Glomerular endothelial cell (primary cell): ENCODE measurements at places on chromosomes 13 and 19. TPM values are rescaled to one million over a fixed set of nuclear protein-coding genes. Genes with fewer than 3 reads are reported as not detected.

DNA sequence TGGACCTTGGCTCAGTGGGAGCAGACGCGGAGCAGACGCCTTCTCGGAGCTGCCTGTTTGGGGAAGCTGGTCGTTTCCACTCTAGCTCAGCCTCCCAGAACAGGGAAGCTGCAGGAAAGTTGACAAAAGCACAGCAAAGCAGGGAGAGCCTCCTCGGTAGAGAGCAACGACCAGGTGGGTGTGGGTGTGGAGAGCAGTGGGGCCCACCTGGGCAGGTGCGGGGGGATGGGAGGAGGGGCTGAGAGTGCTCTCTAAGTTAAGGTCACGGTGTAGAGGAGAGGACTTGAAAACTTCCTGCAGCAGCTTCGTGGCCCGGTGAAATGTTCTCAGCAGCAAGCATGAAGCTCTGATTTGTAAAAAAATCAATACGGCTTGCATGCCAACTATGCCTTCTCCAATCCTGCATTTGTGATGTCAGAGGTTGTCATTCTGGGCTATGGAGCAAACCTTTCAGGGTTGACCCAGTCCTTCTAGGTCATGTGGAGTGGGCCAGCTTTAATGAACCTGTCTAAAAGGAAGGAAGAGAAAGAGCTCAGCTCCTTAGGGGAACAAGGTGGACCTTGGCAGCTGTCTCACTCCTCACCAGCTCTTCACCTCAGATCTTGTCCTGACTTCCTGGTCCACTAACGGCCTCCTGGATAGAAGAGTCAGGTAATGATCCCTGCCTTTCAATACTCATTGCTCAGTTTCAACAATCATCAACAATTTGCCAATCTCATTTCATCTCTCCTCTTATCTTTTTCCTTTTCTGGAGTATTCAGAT, 85.8 kb upstream of the UBL3 start:
- DNase-seq: no peak

DNA sequence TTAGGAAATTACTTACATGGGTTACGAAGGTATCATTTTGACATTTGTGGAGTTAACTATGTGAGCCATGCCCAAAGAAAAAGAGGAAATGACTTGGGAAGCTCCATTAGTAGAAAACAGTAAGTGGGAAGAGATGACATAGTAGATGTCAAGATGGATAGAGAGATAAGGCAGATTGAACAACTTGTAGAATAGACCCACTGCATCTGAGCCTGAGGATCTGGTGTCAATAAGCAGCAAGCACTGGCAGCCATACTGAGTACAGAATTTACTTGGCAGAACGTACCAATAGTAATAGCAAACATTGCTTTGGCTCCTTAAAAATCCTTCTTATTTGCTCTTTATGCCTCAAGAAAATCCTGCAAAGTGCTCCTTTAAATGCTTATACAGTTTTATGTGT, 203.8 kb downstream of the GPC6 start:
- no peak for DNase-seq

- DNase-seq: no peak
Observed at GRCh38 chr13:63636316-63636993, 2220.8 kb upstream of the PCDH20 start.

DNA sequence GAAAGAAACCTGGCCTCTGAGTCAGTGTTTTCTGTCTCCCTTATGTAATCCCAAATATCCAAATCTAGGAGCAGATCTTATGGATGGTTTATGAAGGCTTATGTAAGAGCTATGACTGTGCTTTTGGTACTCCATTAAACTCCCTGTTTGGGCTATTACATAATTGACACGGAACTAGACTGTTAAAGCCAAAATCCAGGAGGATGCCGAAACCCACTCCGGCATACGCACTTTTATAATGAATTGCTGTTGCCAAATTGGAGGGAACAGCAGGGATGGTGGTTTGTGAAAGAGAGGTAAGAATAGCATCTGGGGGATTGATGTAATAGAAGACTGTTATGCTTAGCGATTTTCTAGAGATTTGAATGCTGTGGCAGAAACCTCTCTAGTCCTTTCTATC, 2.0 kb downstream of the MTUS2 start:
- no peak for DNase-seq

DNA sequence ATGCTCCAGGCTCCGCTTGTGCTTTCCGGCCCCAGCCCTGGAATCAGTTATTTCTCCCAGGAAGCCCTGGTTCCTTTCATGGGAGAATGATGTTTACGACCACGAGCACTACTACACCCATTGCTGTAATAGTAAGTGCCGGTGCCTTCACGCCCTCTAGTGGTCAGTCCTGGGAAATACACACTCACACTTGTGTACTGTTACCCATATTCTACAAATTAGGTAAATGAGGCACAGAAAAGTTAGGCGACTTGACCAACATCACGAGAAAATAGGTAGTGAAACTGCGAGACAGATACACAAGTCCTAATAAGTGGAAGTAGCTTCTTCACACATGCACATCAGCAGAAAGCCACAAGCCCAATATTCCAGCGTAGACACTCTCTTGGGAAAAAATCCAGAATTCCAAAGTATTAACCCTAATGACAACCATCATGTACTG, 21.7 kb downstream of the CEACAM21 start:
- DNase-seq: peak; percentile 47

DNA sequence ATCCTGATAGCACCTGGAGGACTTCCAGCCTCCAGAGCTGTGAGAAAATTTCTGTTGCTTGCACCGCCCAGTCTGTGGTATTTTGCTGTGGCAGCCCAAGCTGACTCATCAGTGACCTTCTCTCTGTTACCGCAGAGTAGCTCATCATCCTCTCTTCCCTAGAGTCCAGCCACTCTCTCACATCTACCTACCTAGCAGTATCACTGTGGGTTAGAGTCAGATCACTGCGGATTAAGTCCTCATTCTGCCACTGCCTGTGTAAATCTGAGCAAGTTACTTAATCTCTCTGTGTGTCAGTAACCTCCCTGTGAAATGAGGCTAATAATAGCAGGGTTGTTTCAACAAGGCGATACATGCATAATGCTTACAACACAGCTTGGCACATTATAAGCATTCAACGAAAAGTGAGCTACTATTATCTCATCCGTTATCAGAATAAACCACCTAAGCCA, 40.3 kb upstream of the USPL1 start:
- DNase-seq: no peak

DNA sequence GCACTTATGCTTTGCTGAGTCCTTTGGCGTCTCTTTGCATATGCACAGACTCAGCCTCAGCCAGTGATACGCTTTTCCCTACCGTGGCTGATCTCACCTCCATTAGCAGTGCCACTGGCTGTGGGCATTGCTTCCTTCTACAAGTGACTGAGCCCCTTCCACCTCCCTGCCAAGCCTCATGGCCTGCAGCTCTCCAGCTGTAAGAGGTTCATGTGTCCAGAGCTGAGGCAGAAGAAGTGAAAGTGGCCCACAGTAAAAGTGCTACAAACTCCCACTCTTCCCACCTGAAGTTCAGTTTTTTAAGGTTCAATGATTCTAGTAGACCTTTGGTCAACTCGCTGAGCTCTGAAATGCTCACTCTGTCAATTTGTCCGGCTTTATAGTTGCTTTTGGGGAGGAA, 44.7 kb downstream of the SMARCA4 start:
- DNase-seq: no peak

GRCh38 chr13:41457589-41458186, 338 bp downstream of the RGCC start:
- DNase-seq: no peak

GRCh38 chr13:89136678-89137077, 1465.5 kb downstream of the SLITRK5 start:
- DNase-seq: no peak

- no peak for DNase-seq
Observed at GRCh38 chr19:567296-567900, 5.0 kb upstream of the BSG start.

GRCh38 chr19:18881491-18881890, 14.5 kb downstream of the CERS1 start:
- DNase-seq: no peak

DNA sequence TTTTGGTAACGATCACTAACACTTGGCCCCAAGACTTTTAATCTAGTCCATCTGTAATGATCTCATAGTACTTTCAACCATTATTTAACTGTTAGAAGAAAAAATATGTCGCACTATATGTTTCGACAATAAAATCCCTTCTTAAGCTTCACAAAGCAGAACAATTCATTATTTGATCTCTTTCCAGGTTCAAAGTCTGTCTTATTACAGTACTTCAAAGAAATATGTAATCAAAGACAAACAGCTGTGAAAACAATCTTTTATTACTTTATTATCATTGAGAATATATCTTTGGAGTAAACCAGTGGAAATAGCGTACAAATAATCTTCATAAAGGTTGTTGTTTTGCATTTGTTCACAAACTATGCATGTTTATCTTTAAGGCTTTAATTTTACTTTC, 93.5 kb downstream of the DACH1 start:
- no peak for DNase-seq

DNA sequence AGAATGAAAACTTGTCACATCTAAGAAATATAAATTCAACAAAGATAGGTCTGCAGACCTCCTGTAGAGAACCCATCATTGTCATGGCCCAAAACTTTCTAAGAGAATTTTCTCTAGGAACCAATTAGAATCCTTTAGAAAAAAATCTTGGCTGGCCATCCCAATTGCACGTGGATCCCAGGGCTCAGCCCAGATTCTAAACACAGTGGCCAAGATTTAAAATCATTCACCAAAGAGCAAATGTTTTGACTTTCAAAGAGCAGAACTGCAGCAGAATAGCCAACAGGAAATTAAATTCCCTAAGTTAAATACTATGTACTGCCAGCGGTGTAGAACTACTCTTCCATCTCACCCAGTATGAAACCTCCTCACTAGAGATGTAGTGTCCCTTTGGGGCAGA, 21.3 kb downstream of the IPO5 start:
- no peak for DNase-seq

DNA sequence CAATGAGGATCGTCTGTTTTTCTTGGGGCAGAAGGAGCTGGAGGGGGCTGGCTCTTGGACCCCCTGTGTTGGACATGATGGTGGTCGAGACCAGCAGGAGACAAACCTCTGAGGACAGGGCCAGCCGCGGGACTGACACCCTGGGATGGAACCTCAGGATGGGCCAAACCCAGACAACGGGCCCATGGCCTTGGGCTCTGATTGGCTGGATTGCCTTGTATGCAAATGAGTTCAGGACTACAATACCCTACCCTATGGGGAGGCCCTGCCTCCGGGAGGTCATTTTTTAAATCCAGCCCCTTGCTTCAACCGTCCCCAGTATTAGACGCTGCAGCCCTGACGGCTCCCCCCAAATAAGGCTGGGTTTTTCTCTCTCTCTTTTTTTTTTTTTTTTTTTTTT, 22.0 kb downstream of the SLC5A5 start:
- no peak for DNase-seq

GRCh38 chr19:325173-325936, 19.2 kb downstream of the MIER2 start:
- no peak for DNase-seq

- DNase-seq: no peak
Observed at GRCh38 chr13:96089749-96090239, at the start of gene HS6ST3. Gene HS6ST3, plus strand, starts transcription at chr13:96090107.

DNA sequence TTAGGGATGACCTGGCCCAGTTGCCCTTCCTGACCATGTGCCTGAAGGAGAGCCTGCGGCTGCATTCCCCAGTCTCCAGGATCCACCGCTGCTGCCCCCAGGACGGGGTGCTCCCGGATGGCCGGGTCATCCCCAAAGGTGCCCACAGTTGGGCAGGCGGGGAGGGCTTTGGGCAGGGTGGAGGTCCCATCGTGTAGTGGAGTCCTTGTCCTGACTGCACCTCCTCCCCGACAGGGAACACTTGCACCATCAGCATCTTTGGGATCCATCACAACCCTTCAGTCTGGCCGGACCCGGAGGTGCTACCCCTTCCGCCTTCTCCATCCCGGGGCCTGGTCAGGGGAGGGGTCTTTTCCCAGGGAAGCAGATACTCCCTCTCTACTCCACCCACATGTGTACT, 31.7 kb upstream of the CYP4F8 start:
- no peak for DNase-seq

DNA sequence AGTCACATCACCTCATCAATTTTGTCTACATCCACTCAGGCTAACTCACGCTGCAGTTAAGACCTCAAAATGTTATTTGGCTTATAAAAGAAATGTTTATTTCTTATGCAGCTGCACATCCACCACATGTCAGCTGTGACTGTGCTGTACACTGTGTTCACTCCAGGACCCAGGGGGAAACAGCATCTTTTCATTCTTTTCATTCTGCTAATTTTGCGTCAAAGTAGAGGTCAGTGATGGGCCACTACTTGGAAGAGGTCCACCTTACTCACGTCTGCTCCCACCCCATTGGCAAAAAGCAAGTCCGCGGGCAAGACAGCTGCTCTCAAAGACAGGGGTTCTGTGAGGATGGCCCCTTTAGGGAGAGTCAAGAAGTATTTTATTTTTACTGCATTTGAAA, 4.5 kb upstream of the DCT start:
- DNase-seq: no peak

- no peak for DNase-seq
Observed at GRCh38 chr13:30805603-30806011, 70.3 kb downstream of the ALOX5AP start.

GRCh38 chr19:19514215-19514657, 1.1 kb downstream of the TSSK6 start:
- DNase-seq: no peak

- no peak for DNase-seq
Observed at GRCh38 chr19:7251494-7251893, 42.7 kb downstream of the INSR start.

DNA sequence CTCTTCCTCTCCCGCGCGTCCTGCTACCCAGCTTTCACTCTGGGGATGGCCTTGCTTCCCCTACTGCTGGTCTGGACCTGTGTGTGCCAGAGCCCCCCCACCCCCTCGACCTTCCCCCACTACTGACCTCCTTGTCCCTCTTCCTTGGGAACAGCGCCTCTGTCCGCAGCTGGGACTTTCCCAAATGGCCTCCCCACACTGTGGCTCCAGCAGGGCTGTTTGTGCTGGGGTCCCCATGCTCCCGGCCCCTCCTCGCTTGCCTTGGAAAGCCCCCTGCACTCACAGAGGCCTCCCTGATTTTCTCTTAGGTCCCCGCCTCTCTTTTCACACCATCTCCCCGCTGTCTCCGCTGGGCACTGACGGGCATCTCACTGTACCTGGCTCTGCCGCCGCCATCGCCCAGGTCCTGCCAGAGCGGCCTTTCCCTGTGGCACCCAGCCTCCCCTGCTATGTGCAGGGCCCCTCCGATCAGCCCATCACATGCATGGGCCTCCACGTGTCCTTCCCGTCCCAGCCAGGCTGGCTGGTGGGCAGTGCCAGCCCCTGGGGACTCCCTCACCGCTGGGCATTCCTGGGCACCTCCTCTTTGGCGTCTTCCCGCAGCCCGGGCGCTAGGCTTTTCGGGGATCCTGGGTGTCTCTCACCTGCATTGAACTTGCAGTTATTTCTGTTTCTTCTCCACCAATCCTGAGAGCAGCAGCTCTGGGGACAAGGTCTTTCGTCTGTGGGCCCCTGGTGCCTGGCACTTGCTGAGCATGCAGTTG, 118.7 kb downstream of the ATP11A start:
- no peak for DNase-seq

GRCh38 chr19:41706741-41707501, 1.5 kb upstream of the CEACAM5 start:
- no peak for DNase-seq

DACT3 gene
- 2.3 and 3.7 TPM in 2 replicates for total RNA-seq

ZNF530 gene
- 1.9 and 6.4 TPM in 2 replicates for total RNA-seq

SLC25A41 gene
- total RNA-seq: 0.70 TPM in 1 of 2 replicates, not detected in the other

GADD45B gene
- total RNA-seq: 48.5 and 90.1 TPM in 2 replicates

ALOX5AP gene
- 0.29 TPM in 1 of 2 replicates, not detected in the other for total RNA-seq

ADAMTS10 gene
- total RNA-seq: 32.6 and 44.3 TPM in 2 replicates

CABP5 gene
- total RNA-seq: not detected in 2 replicates

ZNF729 gene
- total RNA-seq: not detected in 2 replicates

CYP2A6 gene
- total RNA-seq: not detected in 2 replicates

EFNB2 gene
- 62.0 and 164 TPM in 2 replicates for total RNA-seq

KIR2DL4 gene
- 0.41 TPM in 1 of 2 replicates, not detected in the other for total RNA-seq

HRC gene
- not detected in 2 replicates for total RNA-seq
